ENCODE measurements at places on chromosomes 7 and 10. TPM values are rescaled to one million over a fixed set of nuclear protein-coding genes. Genes with fewer than 3 reads are reported as not detected.

GRCh38 chr7:33191340-33191739, 62.0 kb downstream of the BBS9 start:
- DNase-seq: no peak

GRCh38 chr10:12397147-12397896, 48.0 kb downstream of the CAMK1D start:
- DNase-seq: no peak

DNA sequence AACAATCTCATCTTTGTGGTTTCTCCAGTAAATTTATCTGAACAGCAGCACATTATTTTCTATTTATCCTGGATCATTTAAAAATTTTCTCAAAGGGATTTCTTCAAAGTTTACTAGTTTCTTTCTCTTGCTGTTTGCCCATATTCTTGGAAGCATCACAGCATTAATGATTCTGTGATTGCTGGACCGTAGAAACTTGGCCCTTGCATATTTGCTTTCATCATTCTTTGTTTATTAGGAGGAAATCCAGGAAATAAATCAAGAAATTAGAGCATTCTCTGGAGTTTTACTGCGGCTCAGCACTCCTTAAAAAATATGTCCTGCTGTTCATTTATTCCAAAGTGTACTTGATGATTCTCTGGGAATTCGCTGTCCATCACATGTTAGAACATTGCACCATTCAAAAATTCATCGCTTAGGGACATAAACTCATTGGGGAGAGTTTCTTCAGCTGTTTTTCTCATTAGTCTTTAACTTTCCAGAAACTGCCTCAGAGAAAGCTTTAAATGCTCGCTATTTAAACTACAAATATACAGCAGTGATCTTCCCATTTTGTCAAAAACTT, 264.0 kb upstream of the CDC14C start:
- no peak for DNase-seq

GRCh38 chr7:127437837-127438236, 45.3 kb upstream of the ZNF800 start:
- DNase-seq: no peak

DNA sequence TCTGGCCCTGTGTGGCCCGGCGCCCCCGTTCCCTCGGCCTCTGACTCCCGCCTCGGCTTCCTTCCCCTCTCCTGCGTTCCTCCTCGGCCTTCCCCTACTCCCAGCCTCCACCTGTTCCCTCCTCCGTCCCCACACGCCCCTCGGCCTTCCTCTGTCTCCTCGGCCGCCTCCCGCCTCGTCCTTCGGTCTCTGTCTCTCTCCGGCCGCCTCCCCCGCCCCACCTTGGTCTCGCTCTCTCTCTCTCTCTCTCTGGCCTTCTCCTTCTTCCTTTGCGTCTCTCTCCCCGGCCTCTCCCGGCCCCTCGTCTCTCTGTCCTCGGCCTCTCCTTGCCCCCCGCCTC, 588 bp downstream of the GET4 start:
- no peak for DNase-seq

XRCC2 gene
- 0.57 TPM for total RNA-seq

GRCh38 chr7:746155-747061, 19.3 kb upstream of the PRKAR1B start:
- DNase-seq: peak; percentile 66

GRCh38 chr10:72333112-72334015, 21.4 kb downstream of the DNAJB12 start:
- no peak for DNase-seq

PIP gene
- not detected for total RNA-seq
